ENCODE measurements at places on chromosomes 12 and 14.

GRCh38 chr12:93380480-93381121, 2.9 kb downstream of the NUDT4 start:
- no peak for DNase-seq

- DNase-seq: no peak
Observed at GRCh38 chr12:73514672-73515071, 1023.0 kb upstream of the ATXN7L3B start.

- no peak for DNase-seq
Observed at GRCh38 chr12:122204167-122205052, 901 bp downstream of the B3GNT4 start.

GRCh38 chr12:98754095-98754494, 109.0 kb downstream of the APAF1 start:
- no peak for DNase-seq

DNA sequence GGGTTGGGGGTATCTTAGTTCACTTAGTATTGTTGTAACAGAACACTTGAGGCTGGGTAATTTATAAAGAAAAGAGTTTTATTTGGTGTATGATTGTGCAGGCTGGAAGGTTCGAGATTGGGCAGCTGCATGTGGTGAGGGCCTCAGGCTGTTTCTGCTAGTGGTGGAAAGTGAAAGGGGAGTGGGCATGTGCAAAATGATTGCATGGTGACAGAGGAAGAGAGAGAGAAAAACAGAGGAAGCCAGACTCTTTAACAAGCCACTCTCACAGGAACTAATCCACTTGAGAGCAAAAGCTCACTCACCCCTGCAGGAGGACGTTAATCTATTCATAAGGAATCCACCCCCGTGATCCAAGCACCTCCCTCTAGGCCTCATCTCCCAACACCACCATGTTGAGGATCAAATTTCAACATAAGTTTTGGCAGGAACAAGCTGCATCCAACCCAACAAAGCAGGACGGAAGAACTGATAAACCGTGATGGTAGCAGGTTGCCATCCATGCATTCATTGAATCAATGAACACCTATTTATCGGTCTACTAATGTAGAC, 165.0 kb upstream of the GZMB start:
- DNase-seq: no peak

DNA sequence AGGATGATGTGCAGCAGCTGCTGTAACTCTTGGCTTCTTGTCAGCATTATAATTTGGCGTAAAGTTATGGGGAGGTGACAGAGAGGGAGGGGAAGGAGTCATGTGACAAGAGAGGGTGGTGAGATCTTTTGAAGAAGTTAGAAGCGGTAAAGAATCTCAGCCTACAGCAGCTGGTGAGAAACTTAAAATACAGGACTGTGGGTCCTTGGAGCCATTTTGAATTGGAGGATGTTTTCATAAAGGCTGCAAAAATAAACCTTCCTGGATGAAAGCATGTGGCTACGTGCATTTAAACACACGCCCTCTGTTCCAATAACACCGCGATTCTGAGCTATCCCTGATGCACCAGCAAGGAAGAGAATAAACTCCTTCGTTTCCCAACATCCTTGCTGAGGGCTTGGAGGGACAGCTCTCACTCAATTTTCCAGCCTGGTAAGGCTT, 133.7 kb downstream of the TMEM30B start:
- DNase-seq: no peak

All from thoracic aorta (tissue), 2 donors.